Lower lobe of right lung (tissue), 2 donors: ENCODE measurements at places on chromosomes 6 and 20. TPM values are rescaled to one million over a fixed set of nuclear protein-coding genes. Genes with fewer than 3 reads are reported as not detected.

Gene HDGFL1
- not detected for total RNA-seq

GRCh38 chr6:17666646-17667045 is 40.1 kb downstream of the NUP153 start:
- DNase-seq = no peak

- no peak for DNase-seq
Measured at GRCh38 chr20:39576771-39577170, 614.6 kb downstream of the DHX35 start.

- DNase-seq = no peak
Measured at GRCh38 chr6:14305131-14305530, 187.6 kb downstream of the CD83 start.

- DNase-seq = no peak
Measured at GRCh38 chr20:11838076-11838636, 79.5 kb upstream of the BTBD3 start.

- no peak for DNase-seq
Measured at GRCh38 chr20:46564241-46564957, 13.9 kb upstream of the OCSTAMP start.
